ENCODE measurements at places on chromosomes 7 and 10.
A peak's percentile ranks its signal among the peaks of the same experiment; 100 is the strongest.

DNA sequence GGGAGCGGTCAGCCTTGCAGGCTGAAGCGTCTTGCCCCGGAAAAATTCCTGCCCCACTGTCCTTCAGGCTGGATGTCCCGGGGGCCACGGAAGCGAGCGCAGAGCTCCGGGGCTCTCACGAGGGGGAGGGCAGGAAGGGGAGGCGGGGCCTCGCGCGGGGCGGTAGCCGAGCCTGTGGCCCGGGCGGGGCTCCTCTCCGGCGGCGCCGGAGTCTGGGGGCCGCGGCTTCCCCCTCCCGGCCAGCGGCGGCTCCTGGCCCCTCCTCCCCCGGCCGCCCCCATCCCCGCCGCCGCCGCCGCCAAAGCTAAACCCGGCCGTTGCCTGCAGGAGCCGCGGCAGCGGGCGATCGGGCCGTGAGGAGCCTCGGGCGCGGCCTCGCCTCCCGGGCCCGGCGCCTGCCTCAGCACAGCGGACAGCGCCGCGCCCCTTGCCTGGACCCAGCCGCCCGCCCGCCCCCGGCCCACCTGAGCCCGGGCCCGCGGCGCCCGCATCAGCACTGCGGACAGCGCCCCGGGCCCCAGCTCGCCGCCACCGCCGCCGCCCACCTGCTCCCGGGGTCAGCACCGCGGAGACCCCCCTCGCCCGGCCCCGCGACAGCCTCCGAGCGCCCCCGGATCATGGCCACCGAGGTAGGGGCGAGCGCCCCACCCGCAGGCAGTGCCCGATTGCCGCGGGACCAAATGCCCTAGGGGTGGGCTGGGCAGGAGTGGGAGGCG lies at the start of gene GOLGA7B:
TSS of gene GOLGA7B (plus strand) at position 157 of the 716 bp plus-strand sequence. CDS start at position 618, 461 bp downstream.
- DNase-seq, result peak; percentile 32

DNA sequence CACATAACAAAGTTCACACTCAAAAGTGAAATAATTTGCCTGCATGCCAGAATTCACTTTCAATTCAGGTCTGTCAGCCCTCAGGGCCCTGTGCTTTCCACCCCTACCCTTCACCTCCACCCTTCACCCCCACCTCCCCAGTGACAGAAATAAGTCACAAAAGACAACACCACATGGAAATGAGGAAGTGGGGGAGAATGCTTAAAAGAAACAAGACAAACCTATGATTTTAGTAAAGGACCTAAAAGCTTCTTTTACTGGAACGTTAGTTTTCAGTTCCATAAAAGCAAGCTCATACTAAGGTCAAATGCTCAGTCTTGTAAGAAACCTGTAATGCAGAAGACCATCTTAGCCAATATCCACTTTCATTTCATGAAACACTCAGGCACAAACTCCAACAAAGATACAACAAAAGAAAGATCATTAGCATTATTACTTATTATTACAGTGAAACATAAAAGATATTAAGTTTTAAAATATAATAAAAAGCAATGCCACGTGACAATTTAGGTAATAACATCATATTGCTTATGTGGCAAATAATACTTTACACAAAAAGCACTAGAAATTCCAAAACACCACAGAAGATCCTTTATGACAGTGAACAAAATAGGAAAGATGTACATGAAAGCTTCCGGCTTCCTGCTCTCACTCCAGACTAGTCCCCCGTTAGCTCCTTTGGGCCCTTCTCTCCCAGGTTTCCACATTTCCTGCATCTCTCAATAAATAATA lies 112.1 kb downstream of the LMBR1 start:
- no peak for DNase-seq

- DNase-seq, result no peak
Measured at GRCh38 chr10:121442086-121442935, 155.9 kb downstream of the FGFR2 start.

DNA sequence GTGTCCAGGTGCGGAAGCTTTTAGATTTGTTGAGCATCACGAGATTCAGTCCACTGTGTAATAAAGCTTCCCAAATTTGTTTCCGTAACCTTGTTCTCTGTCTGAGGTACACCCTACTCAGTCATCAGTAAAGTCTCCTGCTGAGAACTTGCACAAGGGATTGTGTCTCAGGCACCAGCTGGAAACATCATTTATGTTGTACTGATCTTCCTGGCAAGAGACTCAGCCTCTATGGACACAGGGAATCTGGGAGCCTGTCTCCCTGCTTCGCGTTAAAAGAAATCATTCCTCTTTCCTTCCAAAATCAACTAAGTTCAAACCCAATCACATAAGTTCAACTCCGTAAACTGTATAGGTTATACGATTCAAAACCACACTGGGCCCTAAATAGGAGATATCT lies 336.8 kb downstream of the GPR37 start:
- no peak for DNase-seq

DNA sequence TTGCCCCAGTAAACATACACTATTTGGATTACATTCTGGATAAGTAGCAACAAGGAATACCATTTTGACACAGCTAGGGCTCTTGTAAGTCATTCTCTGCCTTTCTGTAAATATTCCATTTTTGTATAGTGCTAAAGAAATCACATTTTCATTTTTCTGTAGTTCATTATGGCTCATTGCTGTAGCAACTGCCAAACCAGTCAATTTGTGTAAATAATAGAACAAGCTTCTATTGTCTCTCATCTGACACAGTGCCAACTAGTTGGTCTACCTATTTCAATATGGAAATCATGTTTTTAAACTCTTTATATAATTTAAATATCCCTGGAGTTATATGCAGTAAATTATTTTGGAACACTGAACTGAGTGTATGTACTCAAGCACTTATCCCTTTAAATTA lies 193.7 kb downstream of the RELN start:
- no peak for DNase-seq

- no peak for DNase-seq
Measured at GRCh38 chr7:149772956-149773434, 393 bp downstream of the ZNF467 start.

DNA sequence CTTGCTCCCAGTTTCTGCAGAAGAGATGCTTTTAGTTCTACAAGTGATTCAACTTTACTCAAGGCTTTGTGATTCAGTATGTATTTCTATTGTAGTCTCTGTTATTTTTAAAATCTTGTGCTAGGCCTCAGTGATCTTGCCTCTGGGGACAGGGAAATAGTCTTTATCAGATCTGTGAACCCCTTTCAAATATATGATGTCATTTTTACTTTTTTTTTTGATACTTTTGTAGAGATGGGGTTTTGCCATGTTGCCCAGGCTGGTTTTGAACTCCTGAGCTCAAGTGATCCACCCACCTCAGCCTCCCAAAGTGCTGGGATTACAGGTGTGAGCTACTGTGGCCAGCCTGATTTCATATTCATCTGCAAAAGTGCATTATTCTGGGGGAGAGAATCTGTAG lies 3.4 kb downstream of the SNX10 start:
- DNase-seq, result no peak

DNA sequence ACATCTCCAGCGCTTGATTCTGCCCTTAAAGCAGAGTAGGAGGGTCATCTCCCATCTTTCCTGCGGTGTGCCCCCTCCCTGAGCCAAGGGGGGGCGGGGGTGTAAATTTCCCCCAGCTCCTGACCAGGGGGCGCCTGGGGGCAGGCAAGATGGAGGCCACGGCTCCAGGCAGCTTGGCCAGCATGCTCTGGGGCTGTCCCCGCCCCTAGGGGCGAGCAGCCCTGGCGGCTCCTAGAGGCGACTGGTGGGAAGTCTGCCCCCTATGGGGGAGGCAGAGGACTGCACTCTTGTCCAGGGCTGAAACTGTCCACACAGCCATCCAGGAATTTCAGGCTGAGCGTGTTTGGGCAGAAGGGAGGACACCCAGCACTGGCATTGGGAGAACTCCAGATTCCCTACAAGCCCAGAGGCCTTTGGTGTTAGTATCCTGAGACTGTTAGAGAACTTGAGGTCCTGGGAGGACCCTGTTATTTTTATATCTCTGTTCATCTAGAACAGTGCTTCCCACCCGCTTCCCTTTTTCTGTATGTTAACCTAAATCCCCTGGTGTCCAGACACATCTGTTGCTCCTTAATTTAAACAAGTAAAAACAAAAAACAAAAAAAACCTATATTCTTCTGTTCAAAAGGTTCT lies 4.6 kb downstream of the STRA8 start:
- DNase-seq, result no peak

GRCh38 chr7:73369009-73369408 lies 41.0 kb downstream of the FKBP6 start:
- no peak for DNase-seq

- DNase-seq, result no peak
Measured at GRCh38 chr10:130240409-130240808, 104.2 kb downstream of the GLRX3 start.

GRCh38 chr7:37916017-37916672 lies 472 bp downstream of the SFRP4 start:
- DNase-seq, result no peak

GRCh38 chr7:85186083-85186520 lies 754 bp downstream of the SEMA3D start:
- no peak for DNase-seq

DNA sequence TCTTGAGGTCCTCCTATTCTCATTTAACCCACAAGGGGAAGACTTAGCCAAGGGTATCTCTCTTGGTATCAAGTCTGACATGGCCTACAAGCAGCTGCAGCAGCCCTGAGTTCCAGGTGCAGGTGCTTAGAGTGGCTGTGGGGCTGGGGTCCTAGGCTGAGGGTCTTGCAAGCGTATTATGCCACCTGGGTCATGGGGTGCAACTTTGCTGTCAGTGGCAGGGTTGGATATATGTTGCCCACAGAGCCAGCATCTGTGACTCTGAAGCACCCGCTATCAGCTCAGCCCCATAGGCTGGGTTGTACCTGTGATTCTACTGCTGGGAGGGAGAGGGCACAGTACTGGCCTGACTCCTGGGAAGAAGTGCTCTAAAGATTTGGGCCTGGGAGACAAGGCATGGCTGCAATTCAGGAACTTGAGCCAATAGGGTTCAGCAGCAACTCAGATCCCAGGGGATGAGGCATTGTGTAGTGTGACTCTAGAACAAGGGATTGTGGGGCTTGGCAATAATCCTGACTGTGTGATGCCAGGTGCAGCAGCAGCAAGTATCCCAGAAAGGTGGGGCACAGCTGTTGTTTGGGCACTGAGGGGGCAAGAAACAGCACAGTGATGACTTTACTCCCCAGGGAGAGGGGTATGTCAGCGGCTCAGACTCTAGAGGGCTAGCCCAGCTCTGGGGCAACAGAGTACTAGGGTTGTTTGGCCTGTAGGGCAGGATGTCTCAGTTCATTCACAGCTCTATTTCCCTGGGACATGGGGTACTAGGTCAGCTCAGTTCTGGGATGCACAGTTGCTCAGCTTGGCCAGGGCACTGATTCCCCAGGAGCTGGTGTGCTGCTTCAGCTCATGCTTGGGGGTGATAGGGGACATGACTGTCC lies 41.4 kb downstream of the NEURL1 start:
- no peak for DNase-seq

GRCh38 chr7:71896535-71896934 lies 515.6 kb downstream of the CALN1 start:
- no peak for DNase-seq

- no peak for DNase-seq
Measured at GRCh38 chr7:13279854-13280435, 592.5 kb downstream of the ARL4A start.

GRCh38 chr10:69896606-69897231 lies 95.0 kb downstream of the COL13A1 start:
- DNase-seq, result no peak

- DNase-seq, result no peak
Measured at GRCh38 chr10:76071653-76072365, 640.4 kb downstream of the LRMDA start.

GRCh38 chr10:8088504-8088903 lies 34.0 kb downstream of the GATA3 start:
- DNase-seq, result no peak

GRCh38 chr10:48594371-48594770 lies 10.5 kb downstream of the ARHGAP22 start:
- DNase-seq, result no peak

GRCh38 chr10:101834341-101834740 lies 9.3 kb downstream of the KCNIP2 start:
- no peak for DNase-seq

GRCh38 chr7:139515266-139515665 lies 8.2 kb upstream of the CLEC2L start:
- no peak for DNase-seq

- DNase-seq, result no peak
Measured at GRCh38 chr7:97771576-97771975, 39.7 kb downstream of the TAC1 start.

GRCh38 chr10:77297393-77297739 lies 340.2 kb downstream of the KCNMA1 start:
- no peak for DNase-seq

GRCh38 chr10:118568327-118568848 lies 27.1 kb downstream of the PRLHR start:
- peak; percentile 30 for DNase-seq

DNA sequence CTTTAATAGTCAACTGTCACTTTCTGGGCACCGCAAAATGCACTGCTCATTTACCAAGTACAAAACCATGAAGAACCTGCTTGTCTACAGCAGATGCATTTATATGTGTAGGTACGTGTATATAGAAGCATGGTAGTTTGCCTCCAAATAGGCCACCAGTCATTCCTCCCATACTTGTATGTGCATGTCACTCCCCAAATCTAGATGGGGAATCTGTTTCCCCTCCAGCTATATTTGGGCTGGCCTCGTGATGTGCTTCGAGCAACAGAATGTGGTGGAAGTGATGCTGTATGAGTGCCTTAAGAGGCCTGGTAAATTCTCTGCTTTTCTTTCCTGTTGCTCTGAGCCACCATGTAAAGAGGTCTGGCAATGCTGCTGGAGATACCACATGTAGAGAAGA lies 47.1 kb downstream of the PSMC2 start:
- DNase-seq, result no peak

DNA sequence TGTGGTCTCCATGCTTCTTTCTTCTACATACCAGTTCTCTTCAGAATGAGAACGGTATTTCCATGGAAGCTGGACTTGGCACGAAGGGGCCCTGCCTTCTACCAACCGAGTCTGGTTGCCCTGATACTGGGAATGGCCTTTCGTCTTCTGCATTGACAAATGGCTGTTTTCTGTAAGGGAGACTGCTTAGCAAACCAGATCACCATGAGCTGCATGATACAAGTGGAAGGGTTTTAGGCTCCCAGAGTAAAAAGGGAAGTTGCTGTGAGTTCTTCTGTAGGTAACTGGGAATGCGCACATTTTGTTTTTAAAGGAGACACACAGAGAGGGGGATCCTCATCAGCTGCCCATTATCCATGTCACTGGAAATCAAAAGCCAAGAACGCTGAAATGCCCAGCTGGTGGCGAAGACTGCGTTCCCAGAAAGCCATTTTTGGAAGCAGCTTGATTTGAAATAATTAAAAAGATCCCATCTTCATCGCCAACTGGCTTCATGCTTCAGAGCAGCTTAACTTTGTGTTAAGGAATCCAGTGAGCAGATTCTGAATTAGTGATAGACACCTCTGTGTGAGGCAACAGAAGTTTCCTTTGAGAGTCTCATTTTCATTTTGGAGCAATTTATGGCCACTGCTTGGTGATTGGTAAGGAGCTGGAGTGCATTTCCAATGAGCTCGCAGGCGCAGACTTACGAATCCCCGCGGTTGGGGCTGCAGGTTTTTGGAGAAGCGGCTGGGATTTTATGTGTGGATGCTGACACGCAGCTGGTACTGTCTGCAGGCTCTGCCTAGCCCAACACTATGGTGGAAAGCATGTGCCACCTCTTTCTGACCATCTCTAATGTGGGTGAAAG lies 672.7 kb upstream of the FOXK1 start:
- no peak for DNase-seq

GRCh38 chr7:133051066-133051465 lies 30.8 kb downstream of the CHCHD3 start:
- DNase-seq, result no peak

Data from activated gamma-delta T cell treated with anti-CD3 and anti-CD28 coated beads, Interleukin-2, amount 50 U/mL, for 16 hours (primary cell).